Cortex of kidney (tissue), 1 donor: ENCODE measurements at places on chromosomes 2 and 18.

DNA sequence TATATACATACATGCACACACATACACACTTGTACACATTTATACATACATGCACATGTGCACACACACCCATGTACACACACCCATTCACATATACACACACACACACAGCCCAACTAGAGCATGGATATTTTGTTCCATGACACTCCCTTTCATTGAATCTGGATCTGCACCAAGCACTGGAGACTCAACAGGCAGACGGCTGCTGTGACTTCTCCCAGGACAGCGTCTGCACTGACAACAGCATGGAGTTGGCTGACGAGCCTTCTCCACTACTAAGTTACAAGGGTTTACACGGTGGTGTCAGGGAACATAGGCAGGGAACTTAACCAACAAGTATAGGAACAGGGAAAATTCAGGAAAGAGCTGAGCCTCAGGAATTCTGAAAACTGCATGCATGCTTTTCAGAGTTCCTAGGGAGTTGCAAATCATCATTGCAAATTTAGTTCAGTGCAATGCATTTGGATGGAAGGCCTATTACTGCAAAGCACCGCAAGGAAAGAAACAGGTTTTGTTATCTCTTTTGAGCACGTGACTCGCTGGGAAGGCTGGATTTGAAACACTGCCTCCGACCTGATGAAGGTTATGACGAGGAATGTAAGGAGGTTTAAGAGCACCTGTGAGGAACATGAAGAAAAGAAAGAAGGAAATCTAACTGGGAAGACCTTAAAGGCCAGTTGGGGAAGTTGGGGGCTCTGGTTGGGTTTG lies 35.9 kb downstream of the TMEM18 start:
- DNase-seq = no peak

GRCh38 chr18:70621710-70622109 lies 332.9 kb downstream of the SOCS6 start:
- DNase-seq = no peak

- no peak for DNase-seq
Observed at GRCh38 chr2:1501038-1501851, 88.0 kb downstream of the TPO start.

GRCh38 chr2:9237831-9238230 lies 31.2 kb downstream of the ASAP2 start:
- no peak for DNase-seq

GRCh38 chr18:12701161-12701560 lies 1.4 kb downstream of the CEP76 start:
- no peak for DNase-seq

- no peak for DNase-seq
Observed at GRCh38 chr2:51028829-51029228, 3.1 kb downstream of the NRXN1 start.
